T-helper 1 cell (primary cell): ENCODE measurements at places on chromosomes 2 and 18.

GRCh38 chr2:98771721-98772524 is 41.0 kb upstream of the MGAT4A start:
- peak; percentile 63 for DNase-seq

- no peak for DNase-seq
Measured at GRCh38 chr2:932320-933115, 18.1 kb upstream of the SNTG2 start.

DNA sequence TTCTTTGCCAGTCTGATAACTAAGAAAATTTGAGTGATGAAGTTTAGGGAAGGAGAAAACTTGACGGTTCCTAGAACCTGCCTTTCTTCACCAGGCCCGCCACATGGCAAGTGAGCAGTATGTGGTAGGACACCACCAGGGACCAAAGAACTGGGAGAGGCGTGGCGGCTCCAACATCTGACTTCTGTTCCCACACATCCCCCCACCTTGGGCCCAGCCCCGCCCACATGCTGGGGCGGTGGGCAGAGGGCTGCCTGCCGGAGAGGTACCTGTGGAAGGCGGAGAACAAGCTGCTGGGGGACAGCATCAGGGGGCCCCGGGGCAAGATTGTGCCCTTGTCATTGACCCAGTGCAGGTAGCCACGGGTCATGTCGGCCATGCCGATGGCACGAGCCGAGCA is 75.0 kb downstream of the EMILIN2 start:
- DNase-seq, result no peak

- no peak for DNase-seq
Measured at GRCh38 chr18:79169958-79170555, 100.9 kb downstream of the ATP9B start.

DNA sequence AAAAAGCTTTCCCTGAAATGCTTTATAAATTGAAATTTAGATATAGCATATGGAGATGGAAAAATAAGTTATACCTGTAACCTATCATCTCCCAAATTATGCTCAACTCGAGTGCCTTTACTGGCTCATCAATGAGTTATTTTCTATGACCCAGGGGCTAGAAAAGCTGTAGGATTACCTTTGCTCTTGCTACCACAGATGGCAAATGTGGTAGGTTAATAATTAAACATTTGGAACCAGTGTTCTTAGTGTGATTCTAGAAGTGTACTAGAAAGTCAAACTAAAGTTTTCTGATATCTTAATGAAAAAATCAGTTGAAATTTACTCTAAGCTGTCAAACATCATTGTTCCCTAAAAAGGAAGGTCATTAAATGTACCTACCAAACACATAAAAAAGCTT is 22.5 kb downstream of the ALS2 start:
- no peak for DNase-seq

- no peak for DNase-seq
Measured at GRCh38 chr2:227325839-227326195, 766 bp downstream of the MFF start.

GRCh38 chr18:24227977-24228666 is 89.3 kb downstream of the CABYR start:
- DNase-seq, result no peak

- DNase-seq, result no peak
Measured at GRCh38 chr2:69625078-69625795, 18.3 kb downstream of the AAK1 start.

DNA sequence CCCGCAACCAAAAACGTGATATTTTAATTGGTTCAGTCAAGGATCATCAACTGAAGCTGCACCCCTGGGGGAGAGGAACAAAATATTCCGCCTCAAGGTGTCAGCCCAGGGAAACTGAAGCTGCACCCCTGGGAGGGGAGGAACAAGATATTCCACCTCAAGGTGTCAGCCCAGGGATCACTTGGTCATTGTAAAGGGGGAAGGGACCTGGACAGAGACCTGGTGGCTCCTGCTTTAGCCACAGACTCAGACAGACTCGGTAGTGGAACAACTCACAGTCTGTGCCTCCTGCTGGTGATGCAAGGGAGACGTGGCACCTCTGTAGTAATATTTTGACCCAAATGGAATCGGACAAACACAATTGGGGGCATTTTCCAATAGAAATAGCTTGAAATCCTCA is 75.1 kb downstream of the GBX2 start:
- no peak for DNase-seq

- DNase-seq, result no peak
Measured at GRCh38 chr2:8609357-8609811, 72.5 kb upstream of the ID2 start.

GRCh38 chr2:238141541-238142318 is 3.3 kb downstream of the KLHL30 start:
- no peak for DNase-seq

GRCh38 chr18:40851014-40851429 is 1104.0 kb upstream of the PIK3C3 start:
- no peak for DNase-seq

GRCh38 chr2:150606380-150607060 is 119.1 kb upstream of the RND3 start:
- DNase-seq, result no peak

GRCh38 chr2:127829845-127830246 is 18.9 kb upstream of the WDR33 start:
- DNase-seq, result peak; percentile 45

DNA sequence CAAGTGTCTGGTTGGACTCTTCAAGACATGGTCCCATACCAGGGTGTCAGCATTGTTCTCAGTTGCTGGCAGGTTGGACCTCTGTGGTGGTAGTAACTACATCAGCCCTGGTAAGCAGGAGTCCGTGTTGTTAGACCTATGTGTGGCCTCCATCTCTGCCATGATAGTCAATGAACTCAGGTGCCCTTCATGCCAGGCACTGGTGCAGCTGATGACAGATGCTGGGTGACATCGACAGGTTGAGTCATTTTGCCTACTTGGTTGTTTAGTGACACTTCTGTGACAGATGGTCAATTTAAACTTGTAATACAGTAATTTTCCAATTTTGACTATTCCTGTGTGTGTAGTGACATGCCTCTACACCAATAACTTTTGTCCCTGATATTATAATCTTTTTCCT is 189.7 kb downstream of the SP3 start:
- no peak for DNase-seq

GRCh38 chr2:68565858-68566257 is 77.5 kb upstream of the PROKR1 start:
- no peak for DNase-seq

- no peak for DNase-seq
Measured at GRCh38 chr2:137964859-137965459, 686 bp downstream of the HNMT start.

- no peak for DNase-seq
Measured at GRCh38 chr2:29518010-29518409, 402.8 kb downstream of the CLIP4 start.

DNA sequence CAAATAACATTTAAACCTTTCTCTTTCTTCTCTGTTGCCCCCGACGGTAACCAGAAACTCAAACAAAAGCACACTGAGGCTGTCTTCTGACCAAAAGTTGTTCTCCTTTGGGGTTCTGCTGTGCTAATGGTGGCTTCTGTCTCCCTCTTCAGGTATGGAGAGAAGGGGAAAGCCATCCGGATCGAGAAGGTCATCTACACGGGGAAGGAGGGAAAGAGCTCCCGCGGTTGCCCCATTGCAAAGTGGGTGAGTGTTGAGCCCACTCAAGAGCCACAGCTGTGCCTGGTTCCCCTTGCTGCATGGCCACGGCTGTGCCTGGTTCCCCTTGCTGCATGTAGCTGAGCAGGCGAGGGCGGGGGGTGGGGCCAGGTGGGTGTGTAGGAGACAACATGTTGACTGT is 67.4 kb downstream of the BOLA3 start:
- no peak for DNase-seq

DNA sequence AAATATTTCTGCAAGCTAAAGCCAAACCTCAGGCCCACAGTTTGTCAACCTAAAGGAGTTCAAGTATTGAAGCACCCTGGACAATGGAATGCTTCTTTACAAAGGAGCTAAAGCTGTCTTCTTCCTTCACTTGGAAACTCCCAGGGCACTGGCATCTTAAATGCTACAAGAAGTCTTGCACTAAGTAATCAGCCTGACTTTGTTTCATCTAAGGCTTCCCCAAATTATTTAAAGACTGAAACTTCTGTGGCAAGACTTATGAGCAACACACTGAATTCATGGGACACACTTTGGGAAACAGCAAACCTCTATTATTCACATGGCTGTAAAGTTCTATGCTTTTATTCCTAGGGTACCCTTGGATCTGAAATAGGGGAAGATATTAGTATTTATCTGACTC is 14.7 kb downstream of the PID1 start:
- no peak for DNase-seq

GRCh38 chr2:69089266-69089665 is 76.3 kb downstream of the ANTXR1 start:
- no peak for DNase-seq

DNA sequence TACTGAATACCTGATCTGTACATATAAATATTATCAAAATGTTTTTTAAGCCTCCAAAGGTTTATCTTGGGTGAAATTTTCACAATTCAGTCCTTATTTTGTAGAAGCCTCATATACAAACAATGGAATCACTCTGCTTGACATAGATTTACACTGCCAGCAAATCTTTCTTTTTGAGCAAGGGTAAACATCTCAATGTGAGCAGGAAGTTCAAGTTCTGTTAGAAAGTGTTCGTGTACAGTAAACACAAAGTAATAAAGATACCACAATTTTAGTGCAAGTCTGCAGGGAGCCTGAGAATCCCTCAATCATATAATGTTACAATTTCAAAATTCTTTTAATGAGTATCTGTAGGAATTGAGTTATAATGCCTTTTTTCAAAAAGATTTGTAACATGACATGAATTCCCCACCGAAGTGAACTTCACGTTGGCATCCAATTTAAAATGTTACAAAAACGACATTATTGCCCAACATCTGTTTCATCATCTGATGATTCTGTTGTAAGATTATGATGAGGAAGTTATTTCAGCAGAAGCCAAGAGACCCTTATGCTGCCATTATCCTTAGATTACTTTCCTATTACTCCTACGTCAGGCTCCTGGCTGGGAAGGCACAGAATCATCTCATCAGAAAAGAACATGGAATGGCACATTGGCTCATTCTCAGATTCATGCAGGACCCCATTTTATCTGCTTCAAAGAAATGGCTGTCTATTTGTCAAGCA is 283.9 kb upstream of the ACVR2A start:
- DNase-seq, result no peak

- no peak for DNase-seq
Measured at GRCh38 chr2:204205082-204205481, 268.5 kb downstream of the ICOS start.

- no peak for DNase-seq
Measured at GRCh38 chr2:155377266-155377680, 678.8 kb downstream of the KCNJ3 start.

GRCh38 chr2:240304746-240305161 is 130.7 kb upstream of the GPC1 start:
- DNase-seq, result no peak

DNA sequence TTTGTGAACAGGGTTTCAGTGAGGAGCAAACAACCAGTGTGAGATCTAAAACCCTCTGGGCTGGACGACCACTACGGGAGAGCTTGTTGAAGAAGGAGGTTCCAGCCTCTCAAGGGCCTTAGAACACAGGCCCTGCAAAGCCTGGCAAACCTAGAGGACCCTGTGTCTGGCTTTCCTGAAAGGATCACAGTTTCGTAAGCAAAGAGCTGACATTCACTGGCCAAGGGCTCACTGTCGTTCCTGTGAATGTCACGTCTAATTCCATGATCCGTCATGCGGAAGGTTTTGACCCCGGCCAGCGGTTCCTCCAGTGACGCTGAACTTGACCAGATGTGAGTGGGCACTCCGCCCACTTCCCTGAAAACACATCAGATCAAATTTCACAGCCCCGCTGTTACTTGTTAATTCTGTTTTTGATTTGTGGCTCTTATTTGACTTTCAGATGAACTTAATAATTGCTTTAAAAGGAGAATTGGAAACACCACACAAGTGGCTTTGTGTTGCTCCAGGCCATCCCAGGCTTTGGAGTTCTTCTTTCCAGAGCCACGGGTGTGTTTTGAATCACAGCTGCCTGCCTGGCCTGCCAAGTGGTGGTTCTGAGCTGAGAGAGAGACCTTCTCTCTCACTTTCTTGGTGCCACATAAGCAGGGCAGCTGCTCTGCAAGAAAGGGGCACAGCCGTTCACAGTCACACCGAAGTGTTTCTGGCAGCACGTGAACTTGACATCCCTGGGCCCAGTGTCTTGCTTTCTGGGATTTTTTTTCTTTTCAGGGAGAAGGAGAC is 308.4 kb downstream of the NDUFA10 start:
- no peak for DNase-seq

GRCh38 chr18:11533942-11534496 is 75.4 kb upstream of the SLC35G4 start:
- DNase-seq, result no peak

GRCh38 chr2:230765611-230766300 is 53.1 kb downstream of the CAB39 start:
- no peak for DNase-seq

- no peak for DNase-seq
Measured at GRCh38 chr18:293536-293935, 25.7 kb upstream of the THOC1 start.

- no peak for DNase-seq
Measured at GRCh38 chr18:8945514-8945913, 157.0 kb upstream of the NDUFV2 start.

- DNase-seq, result no peak
Measured at GRCh38 chr18:46833899-46834298, 77.0 kb upstream of the ST8SIA5 start.

- DNase-seq, result no peak
Measured at GRCh38 chr18:41128545-41128944, 826.5 kb upstream of the PIK3C3 start.

GRCh38 chr18:79062806-79063205 is 6.4 kb upstream of the ATP9B start:
- DNase-seq, result no peak

- DNase-seq, result no peak
Measured at GRCh38 chr2:1282552-1282951, 130.7 kb upstream of the TPO start.

DNA sequence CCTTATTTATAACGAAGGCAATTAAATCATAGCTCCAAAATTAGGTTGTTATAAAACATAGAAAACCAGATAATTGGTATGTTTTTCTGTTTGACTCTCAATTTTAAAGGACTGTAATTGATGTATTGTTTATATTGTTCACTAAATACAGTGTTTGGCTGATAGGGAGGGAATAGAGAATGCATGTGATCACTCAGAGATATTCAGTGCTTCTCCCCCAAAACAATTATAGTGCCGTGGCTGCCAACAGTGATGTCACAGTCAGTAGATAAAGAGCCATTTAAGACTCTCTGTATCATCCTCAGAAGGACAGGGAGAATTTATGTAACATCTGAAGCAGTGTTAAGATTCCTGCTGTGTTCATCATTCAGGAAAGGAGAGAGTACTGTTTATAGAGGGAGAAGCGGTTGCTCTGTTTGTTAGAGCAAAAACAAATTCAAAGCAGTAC is 69.6 kb downstream of the PHLPP1 start:
- DNase-seq, result no peak

GRCh38 chr2:63073994-63074393 is 23.4 kb downstream of the OTX1 start:
- DNase-seq, result no peak

- no peak for DNase-seq
Measured at GRCh38 chr2:118098307-118099030, 10.2 kb downstream of the INSIG2 start.
